ENCODE measurements at places on chromosomes 2 and 18.

GRCh38 chr18:48831802-48832201 lies 119.0 kb downstream of the SMAD7 start:
- no peak for DNase-seq

DNA sequence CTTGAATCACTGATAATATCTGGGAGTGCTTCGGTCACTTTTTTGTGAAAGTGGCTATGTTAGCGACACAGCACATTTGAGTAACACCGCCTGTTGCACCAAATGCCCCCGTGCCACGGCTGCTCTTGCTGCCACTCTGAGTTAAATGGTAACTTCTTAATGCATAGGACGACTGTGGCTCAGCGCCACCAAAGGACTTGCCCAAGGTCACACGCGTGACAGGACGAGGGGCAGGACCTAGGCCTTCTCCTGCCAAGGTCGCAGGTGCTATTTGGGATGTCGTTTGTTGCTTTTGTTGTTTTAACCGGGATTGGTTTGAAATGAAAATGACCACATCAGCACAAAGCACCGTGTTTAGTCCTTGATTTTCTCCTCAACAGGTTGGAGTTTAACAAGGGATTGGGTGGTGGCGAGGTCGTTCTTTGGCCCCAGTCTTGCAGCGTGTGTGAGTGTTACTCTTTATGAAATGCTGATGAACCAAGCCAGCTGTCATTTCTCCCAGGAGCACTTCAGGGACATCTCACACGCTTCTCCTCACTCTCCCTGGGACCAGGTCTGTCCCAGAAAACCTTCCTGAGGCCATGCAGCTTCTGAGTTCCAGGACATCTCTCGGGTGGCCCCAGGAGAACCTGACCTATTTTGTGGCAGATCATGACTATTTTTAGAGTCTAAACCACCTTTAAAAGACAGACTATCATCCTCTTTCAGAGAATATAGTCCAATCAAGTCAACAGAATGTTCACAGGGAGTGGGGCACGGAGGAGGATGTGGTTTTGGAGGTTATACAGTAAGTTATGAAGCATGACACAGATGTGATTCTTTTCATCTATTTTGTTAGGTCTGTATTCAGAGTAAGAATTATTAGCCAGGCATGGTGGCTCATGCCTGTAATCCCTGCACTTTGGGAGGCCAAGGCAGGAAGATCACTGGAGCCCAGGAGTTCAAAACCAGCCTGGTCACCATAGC lies 49.9 kb downstream of the MTCL1 start:
- no peak for DNase-seq

DNA sequence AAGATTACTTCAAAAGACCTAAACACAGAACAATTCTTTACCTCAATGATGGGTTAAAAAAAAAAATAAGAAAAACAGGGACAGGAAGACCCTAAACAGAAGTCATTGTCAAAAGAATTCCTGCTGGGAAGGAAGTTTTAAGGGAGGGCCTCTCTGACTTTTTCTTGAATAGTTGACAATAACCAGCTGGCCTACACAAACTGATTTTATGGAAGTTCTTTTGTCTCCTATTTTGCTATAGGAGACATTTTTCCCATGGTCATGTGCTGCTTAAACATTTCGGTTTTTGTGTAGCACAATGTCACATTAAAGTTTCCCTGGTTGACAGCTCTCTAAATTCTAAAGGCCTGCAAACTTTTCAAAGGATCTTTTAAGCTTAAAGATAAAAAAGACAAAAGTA lies 55.3 kb downstream of the RFTN2 start:
- DNase-seq, result no peak

DNA sequence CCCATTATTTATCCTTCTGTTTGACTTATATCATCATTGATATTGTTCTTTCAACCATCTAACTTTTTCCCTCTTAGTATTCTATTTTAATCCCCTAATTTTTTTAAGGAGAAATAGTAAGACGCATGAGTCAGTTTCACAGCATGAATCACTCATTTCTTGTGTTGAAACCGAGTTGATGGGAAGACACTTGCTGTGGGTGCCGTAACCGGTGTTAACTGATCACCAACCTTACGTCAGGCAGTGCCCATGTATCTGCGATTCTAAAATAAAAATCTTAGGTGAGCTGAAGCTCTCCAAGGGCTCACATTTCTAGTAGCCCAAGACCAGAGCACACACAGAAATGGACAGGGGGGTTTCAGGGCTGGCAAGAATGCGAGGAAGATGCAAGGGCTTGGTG lies 348.1 kb downstream of the GALR1 start:
- DNase-seq, result no peak

- DNase-seq, result no peak
Observed at GRCh38 chr18:26546170-26546874, 2.0 kb downstream of the KCTD1 start.

GRCh38 chr2:232353660-232354059 lies 24.9 kb upstream of the ALPP start:
- no peak for DNase-seq

- no peak for DNase-seq
Observed at GRCh38 chr2:197274349-197274748, 36.2 kb downstream of the ANKRD44 start.

- no peak for DNase-seq
Observed at GRCh38 chr2:180644709-180645108, 335.7 kb upstream of the UBE2E3 start.

GRCh38 chr2:43318791-43319190 lies 92.4 kb upstream of the ZFP36L2 start:
- DNase-seq, result no peak

- DNase-seq, result no peak
Observed at GRCh38 chr2:57920342-57920939, 126.2 kb upstream of the VRK2 start.

DNA sequence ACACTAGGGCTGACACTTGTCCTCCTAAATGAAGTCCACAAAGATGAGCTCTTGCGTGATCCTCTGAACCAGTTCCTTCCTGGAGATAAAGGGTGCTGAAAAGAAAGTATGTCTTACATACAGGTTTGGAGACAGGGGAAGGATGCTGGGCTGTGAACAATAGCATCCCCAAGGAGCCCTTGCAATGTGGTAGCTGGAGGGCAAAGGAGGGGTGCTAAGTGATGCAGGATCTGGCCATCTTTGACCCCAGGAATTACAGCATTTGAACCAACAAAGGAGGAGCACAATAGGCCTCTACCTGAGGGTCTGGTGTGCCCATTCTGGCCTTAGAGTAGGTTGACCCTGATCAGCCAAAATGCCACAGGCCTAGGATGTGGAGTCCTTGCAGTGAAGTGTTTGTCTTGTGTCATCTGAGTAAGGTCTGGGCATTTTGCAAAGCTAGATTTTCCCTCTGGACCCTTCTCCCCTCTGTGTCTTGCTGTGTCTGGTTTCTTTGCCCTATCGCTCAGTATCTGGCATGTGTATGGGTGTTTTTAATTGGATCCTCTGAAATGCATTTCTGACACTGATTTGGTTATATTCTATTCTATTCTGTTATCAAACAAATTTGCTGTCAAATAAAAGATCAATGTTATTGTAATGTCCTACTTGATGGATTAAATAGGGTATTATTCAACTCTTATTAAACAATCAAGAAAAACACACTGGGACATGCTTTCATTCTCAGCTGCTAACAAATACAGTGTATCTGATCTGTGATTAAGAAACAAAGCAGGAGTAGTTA lies 364.8 kb upstream of the MEIS1 start:
- no peak for DNase-seq

GRCh38 chr2:194566907-194567660 lies 1089.9 kb upstream of the SLC39A10 start:
- DNase-seq, result no peak

DNA sequence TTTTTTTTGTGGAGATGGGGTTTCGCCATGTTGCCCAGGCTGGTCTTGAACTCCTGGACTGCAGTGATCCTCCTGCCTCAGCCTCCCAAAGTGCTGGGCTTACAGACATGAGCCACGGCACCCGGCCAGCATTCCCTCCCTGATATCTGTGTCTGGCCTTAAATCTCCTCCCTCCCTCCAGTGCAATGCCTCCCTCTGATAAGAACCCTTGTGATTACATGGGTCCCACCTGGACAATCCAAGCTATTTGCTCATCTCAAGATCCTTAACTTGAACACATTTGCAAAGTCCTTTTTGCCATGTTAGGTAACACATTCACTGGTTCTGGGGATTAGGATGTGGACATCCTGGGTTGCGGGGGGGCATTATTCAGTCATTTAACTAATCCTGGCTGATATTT lies 40.5 kb upstream of the CREB1 start:
- no peak for DNase-seq

DNA sequence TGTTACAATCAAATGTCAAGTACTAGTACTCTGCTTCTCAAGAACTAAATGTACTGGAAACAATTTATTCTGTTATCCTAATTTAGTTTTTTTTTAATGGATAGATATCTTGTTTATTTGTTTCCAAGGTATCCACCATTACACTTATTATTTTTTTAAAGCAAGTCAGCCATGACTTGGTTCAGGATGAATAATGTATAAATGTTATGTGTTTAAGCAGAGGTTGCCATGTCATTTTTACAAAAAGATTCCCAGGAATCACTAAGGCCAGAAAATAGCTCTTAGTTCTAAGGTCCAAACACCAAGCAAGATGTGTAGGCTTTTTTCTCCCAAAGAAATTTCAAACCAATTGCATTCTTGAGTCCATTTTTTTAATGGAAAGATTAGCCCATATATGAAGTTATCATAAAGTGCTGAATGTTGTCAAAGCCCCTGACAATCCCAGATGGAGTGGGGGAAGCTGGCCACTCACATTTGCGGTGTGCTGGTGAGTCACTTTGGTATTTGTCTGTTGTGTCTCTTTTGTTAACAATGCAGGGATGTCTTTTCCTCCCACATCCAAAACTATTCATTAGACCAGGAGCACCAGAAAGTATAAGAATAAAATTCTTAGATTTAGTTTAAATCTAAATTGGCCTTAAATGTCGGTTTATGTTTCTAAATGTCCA lies 158.9 kb downstream of the COL6A3 start:
- no peak for DNase-seq

DNA sequence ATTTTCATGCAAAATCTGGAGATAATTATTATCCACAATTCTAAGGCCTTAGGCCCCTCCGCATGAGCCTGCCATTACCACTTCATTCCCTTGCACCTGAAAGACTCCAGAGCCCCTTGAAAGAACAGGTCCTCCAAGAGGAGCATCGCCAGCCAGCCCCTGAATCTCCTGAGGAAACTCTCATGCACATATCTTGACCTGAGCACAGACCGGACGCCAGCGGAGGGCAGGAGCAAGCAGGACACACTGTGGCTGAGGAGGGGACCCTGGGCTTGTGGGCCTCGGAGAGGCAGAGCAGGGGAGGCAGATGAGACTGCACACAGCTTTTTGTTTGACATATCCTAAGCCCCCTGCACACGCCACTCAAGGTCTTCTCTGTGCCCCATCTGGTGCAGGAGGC lies 13.6 kb upstream of the ADNP2 start:
- no peak for DNase-seq

DNA sequence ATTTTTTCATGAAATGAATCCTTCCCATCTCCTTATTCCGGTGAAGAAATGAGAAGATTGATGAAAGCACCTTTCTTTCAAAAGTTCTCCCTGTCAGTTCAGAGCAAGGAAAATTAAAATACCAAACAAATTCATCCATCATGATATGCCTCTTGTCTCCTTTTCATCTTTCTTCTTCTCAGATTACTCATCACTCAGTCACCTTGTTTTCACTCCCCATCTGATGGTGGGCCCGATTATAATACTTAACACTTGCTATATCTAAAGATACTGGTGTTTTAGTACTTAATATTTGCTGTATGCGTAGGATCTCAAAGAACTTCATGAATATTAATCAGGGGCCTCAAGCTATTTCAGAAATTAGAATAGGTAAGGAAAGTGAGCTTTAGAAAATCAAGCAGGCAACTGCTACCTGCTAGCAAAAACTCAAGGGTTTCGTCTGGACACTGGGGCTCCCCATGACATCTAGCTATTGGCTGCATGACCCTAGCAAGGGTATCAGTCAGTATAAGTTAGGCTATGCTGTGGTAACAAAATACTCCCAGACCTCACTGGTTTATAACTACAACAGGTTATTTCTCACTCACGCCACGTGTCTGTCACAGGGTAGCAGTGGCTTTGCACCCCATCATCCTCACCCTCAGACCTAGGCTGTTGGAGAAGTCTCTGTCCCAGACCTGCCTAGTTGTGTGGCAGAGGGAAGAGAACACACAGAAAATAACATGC lies 39.0 kb upstream of the RNF152 start:
- no peak for DNase-seq

DNA sequence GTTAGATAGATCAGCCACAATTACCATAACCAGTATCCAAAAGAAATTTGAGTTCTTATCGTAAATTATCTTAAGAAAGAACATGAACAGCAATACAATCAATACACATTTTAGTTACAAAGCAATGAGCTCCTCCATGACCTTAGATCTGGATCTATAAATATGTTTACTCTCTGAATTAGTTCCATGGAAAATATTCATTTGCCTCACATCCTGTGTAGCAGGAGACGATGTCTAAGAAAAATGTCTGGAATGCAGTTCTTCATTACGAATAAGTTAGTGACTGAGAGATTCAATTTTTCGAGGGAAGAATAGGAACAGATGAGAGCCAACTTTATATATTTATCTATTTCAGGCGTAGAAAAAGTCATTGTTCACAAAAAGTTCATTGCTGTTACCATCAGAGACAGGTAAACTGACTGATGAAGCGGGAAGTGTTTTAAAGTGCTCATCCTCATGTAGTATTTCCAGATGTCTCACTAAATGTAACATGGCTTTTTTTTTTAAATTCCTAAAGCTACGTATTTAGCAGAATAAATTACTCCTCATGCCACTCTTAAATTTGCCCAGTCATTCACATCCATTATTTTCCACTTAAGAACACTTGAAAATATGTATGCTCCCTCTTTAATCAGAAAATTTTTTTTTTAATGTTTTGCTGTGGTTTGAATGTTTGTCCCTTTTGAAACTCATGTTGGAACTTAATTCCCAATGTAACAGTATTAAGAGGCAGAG lies 106.5 kb upstream of the SCN1A start:
- DNase-seq, result no peak

DNA sequence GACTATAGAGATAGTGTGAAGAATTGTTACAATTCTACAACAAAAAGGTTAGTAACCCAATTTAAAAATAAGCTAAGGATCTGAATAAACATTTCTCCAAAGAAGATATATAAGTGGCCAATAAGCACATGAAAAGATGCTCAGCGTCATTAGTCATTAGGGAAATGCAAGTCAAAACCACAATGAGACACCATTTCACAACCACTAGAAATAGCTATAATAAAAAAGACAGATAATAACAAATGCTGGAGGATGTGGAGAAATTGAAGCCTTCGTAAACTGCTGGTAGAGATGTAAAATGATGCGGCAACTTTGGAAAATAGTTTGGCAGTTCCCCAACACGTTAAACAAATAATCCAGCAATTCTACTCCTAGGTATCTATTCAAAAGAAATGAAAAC lies 366.5 kb upstream of the POU3F3 start:
- no peak for DNase-seq
